Natural killer cell treated with Interleukin-12 subunit alpha and Interleukin-12 subunit beta and Interleukin-15 and Interleukin-18, amount 100 ng/mL, for 72 hours (primary cell): ENCODE measurements at places on chromosomes 6 and 20.

DNA sequence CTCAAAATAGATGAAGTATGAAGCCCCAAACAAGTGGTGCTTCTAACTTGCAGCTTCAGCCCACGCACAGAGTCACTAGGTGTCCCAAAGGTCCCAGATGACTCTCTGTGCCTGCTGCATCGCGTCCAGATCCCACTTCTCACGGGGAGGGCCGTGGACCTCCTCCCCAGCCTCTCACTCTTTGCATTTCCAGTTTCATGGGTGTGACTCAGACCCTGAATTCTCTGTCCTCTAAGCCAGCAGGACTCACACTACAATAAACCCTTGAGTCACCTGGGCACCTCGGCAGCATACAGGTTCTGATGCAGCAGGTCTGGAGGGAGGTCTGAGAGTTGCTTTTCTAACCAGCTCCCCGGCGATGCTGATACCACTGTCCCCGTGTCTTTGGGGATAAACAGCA lies 114.0 kb upstream of the RIN2 start:
- DNase-seq, result no peak

- no peak for DNase-seq
Observed at GRCh38 chr6:150466196-150466595, 97.4 kb downstream of the IYD start.

GRCh38 chr6:51620971-51621370 lies 466.4 kb downstream of the PKHD1 start:
- DNase-seq, result no peak

DNA sequence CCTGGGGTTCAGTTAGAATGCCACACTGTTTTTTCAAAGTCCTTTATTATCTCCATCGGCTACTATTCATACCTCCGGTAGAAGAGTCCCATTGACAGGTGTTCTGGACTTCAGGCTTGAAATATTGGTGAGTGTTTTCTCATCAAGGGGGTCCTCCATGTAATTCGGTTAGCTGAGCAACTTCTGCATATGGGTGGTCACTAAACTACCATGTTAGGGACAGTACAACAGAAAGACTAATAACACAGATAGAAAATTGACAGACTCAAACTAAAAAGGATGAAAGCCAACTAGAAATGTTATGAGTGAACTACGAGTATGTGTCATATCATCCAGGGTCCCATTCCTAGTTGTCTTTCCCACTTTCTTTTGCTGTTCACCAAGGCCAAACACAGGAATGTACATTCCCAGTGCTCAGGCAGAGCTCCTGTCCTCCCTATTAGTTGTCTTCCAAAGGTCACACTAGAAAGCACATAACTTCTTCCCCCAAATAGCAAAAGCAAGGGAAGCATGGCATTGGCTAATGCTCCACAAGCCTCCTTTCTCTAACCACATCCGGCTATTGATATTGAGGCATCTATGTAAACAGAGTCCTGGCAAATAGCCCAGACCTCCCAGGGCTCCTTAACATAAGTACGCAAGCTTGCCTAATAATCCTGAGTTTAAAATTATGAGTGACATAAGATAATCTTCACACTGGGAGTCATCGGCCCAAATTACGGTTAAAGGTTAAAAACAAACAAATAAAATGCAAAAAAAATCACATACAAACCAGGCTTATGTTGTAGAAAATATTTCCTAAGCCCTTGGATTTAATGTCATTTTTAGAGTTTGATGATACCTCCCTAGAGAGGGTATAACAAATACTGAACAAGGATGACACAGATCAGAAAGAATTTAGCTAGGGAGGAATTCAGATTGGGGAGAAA lies 13.2 kb downstream of the CCN2 start:
- DNase-seq, result no peak

DNA sequence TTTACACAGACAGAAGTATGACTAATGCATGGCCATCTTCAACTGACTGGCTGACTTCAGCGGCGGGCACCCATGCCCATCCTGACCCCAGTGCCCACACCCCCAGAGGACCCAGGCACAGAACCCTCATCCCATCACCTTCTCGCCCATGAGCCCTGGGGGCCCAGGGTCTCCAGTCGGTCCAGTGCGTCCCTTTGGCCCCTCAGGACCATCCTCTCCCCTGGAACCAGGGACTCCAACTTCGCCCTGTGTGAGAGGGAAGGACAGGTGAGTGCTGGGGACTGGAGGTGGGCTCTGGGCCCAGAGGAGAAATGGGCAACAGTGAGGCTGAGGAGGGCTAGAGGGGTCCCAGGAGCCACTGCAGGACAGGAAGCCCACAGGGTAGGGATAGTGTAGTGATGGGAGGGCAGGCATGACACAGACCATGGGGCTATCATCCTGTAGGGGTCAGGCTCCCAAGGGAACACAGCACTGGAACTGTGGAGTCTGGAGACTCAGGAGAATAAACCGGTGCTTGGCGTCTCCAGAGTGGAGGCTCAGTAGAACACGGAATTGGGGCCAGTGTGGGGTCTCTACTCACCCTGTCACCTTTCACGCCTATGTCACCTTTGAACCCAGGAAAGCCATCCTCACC lies 16.7 kb downstream of the COL11A2 start:
- peak; percentile 25 for DNase-seq

- peak; percentile 75 for DNase-seq
Observed at GRCh38 chr20:63009045-63009961, 2.5 kb upstream of the BHLHE23 start.

- no peak for DNase-seq
Observed at GRCh38 chr6:29465801-29466200, 8.8 kb downstream of the OR2H1 start.

- DNase-seq, result no peak
Observed at GRCh38 chr6:159916752-159917151, 26.0 kb downstream of the MAS1 start.

GRCh38 chr6:98648211-98648914 lies 186.0 kb upstream of the POU3F2 start:
- no peak for DNase-seq

GRCh38 chr6:10389739-10390494 lies 25.0 kb downstream of the TFAP2A start:
- DNase-seq, result no peak

DNA sequence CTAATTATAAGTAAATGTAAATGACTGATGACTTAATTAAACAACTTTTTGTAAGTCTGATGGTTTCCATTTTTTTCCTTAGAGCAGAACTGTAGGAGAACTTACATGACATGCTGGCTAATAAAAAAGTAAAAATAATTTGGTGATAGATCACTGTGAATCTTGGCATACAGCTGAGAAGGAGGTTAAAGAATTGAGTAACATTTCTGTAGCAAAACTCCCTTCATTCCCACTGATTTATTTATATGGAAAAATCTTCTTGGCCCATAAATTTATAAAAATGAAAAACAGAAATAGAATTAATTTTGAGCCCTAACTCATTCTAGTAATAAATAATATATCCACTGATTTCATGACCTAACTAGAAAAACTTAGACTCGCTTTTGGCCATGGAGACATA lies 48.1 kb downstream of the SLC22A3 start:
- DNase-seq, result no peak

- no peak for DNase-seq
Observed at GRCh38 chr6:149859368-149859767, 4.8 kb downstream of the LRP11 start.

DNA sequence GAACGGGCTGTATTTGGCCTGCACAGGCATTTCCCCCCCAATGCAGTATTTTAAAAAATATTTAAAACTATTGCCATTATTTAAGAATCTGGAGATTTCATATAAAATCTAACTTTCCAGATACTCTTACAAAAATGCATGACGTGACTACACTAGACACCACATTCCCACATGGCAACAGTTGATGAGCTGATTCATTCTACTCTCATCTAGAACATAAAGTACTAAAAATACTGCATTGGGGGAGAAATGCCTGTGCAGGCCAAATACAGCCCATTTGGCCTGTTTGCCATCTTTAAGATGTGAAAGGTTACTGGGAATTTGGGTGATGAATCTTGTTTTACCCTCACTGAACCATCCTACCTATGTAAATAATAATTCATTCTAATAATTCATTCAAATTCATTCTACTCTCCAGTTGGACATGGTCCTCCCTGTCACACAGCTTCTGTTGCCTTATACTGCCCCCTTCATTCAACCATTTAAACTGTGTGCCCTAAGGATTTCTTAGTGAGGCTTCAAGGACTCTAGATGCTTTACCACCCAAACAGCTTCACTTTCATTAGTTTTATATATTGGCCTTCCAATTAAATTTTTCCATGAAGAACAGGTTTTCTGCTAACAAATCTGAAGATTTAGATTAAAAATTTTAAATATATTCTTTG lies 6.9 kb upstream of the ZSCAN16 start:
- DNase-seq, result no peak

DNA sequence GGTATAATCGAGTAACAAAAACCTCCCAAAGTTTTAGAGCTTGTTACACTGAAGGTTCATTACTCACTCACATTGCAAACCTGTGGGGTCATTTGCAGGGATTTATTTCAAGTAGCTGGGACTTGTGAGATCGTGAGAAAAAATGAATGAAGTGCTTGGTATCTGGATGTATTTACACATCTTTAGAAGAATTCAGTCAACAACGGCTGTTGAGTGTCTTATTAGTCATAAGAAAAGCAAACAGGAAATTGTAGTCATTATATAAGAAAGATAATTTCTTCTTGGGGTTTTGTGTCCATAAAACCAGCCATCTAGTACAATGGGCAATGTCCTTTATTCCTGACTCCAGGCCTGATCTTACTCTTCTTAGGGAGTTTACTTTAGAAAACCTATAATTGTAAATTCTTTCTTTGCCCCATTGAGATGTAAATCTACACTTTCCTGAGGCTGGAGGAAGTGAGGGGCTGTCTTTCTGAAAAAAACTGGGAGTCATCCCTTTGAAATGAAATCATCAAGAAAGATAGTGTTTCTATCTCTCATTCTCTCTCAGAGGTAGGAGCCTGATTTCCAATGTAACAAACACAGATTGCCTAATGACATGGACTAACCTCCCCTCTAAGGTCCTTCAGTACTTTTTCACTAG lies 202.5 kb upstream of the ASCC3 start:
- DNase-seq, result no peak

- no peak for DNase-seq
Observed at GRCh38 chr6:119002069-119002468, 67.1 kb upstream of the MCM9 start.

DNA sequence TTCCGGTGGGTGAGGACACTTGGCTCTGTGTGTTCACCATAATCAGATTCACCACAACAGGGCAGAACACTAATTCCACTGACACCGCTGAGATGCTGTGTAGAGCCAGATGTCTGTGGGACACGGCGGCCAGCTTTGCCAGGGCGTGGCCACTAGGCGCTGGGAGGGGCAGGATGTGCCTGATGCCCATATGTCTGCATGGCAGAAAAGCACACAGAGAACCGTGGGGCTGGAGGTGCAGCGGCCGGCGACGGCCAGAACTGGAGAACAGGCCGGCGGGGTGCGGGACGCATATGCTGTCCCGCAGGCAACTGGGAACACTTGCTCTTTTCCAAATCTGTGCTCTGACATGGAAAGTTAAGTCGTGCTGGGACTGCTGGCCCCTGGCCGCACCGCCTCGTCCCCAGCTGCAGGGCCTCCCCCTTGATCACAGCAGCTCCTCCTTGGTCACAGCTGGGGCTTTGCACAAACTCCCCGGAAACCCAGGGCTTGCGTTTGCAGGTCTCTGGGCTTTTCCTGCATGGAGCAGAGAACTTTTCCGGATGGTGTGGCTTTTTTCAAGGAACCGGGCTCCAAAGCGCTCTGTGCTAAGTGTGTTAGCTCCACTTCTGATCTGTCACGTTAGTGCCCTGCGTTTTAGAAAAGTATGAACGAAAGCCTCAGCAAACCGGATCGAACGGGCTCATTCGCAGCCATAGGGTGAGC lies 31.1 kb downstream of the NTSR1 start:
- peak; percentile 71 for DNase-seq

DNA sequence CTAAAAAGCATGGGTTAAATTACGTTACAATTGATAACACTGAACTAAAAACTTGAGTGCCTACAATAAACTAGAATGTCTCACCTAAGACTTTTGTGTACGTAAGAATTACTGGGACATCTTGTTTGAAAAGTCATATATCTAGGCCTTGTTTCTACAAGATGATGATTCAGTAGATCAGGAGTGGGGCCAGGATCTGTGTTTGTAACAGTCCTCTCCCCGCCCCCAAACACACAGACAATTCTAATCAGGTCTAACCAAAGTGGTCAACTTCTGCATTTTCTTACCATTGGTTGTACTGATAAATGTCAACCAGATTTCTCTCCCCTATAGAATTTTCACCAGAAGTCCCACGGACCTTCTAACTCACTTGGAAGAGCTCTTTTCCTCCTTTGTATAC lies 56.9 kb downstream of the RAMACL start:
- no peak for DNase-seq

- DNase-seq, result no peak
Observed at GRCh38 chr6:158987657-158988056, 12.3 kb downstream of the RSPH3 start.

- DNase-seq, result no peak
Observed at GRCh38 chr6:5184878-5185277, 75.9 kb downstream of the LYRM4 start.

GRCh38 chr20:11849976-11850670 lies 67.6 kb upstream of the BTBD3 start:
- no peak for DNase-seq

GRCh38 chr20:30288346-30288745 lies 969.1 kb upstream of the DEFB115 start:
- no peak for DNase-seq

DNA sequence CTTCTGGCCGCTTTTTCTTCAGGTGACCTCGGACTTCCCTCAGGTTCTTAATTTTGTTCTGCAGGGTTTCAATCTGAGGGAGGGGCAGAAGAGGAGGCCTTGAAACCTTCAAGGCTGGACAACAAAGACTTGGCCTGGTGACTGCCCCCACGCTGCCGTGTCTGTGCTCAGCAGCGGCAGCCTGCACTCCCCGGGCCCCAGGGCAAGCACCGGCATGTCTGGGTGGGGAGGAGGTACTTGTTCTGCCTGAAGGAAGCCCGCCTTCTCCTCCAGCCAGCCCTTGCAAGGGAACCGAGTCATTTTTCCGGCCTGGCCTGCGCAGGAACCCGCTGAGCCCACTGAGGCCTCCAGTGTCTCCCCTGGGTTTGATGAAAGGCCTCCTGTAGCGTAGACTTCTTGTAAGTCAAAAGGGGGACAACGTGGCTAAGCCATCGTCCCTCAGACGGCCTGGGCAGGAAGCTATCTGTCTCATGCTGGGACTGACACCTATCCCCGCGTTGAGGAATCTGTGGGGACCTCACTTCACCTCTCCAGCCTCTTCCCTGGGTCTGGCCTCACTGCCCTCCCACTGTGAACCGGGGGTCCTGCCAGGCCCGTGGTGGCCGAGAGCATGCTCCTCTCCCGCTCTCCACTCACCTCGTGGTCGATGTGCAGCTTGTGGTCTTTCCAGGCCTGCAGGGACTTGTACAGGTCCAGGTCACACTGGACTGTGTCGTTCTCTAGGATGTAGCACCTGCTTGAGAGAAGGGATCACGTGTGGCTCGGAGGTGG lies 119.9 kb downstream of the SULF2 start:
- no peak for DNase-seq

DNA sequence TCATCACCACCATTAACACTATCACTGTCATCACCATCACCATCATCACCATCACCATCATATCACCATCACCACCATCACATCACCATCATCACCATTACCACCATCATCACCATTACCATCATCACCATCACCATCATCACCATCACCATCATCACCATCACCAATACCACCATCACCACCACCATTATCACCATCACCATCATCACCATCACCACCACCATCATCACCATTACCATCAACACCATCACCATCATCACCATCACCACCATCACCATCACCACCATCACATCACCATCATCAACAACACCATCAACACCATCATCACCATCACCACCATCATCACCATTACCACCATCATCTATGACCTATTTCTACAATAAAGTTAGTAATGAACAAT lies 86.1 kb upstream of the PDE10A start:
- DNase-seq, result no peak
